Suppressor macrophage (primary cell): ENCODE measurements at places on chromosomes 7 and 10.

DNA sequence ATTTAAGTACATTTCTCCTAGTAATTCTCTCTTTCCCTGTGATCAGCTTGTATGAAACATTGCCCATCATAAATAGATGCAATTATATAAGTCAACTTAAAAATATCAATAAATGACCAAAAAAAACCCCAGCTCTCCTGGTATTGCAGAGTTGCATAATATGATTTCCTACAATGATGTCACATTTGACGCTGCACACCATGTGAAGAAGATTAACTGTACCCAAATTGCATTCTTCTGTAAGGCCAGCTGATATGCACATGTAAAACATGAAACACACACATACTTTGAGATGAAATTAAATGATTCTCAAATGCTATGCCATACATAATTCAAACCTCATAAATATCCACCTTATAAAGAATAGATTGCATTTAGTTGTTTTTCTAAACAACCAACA, 115.5 kb downstream of the AGMO start:
- no peak for DNase-seq

DNA sequence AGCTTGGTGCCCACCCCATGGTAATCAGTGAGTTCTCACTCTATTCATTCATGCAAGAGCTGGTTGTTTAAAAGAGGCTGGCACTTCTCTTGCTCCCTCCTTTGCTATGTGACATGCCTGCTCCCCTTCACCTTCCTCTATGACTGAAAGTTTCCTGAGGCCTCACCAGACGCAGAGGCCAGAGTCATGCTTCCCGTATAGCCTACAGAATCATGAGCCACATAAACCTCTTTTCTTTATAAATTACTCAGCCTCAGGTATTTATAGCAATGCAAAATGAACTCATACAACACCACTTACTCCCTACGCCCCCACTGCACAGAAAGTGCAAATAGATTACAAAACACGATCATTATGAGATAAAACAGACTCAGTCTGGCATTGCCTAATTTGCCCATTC, 39.0 kb downstream of the SEC61G start:
- no peak for DNase-seq

- no peak for DNase-seq
Observed at GRCh38 chr7:2218444-2218785, 14.3 kb downstream of the MAD1L1 start.

GRCh38 chr7:130290745-130291144, 2.2 kb upstream of the CPA4 start:
- no peak for DNase-seq

GRCh38 chr10:7432884-7433726, 22.3 kb upstream of the SFMBT2 start:
- no peak for DNase-seq

GRCh38 chr7:146366938-146367337, 250.3 kb downstream of the CNTNAP2 start:
- DNase-seq = no peak

- no peak for DNase-seq
Observed at GRCh38 chr10:68717435-68717834, 3.6 kb upstream of the CCAR1 start.

DNA sequence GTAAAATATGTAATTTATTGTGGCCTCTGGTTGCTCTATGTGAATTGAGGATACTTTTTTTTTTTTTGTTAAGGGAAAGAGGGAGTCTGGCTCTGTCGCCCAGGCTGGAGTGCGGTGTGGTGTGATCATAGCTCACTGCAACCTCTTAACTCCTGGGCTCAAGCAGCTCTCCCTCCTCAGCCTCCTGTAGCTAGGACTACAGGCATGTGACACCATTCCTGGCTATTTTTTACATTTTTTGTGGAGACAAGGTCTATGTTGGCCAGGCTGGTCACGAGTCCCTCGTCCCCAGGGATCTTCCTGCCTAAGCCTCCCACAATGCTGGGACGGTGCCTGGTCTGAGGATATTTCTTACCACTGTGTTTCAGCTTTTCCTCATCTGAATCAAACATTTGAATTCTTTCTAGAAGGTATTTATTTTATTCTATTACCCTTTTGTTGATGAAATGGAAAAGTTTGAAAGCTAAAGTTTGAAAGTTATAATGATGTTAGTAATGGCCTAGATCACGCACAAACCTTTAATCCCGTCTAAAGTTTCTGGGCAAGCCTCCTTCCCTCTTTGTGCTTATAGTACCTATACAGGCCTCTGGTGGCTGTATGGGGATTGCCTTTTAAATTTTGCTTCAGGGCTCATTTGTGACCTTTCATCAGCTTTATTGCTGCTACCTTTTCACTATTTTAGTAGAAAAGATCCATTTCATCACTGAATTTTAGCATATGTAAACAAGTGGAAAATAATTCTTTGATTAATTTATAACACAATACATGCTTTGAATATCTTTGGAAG, 2.0 kb downstream of the IFRD1 start:
- no peak for DNase-seq
